ENCODE measurements at places on chromosomes 3 and 15.

DNA sequence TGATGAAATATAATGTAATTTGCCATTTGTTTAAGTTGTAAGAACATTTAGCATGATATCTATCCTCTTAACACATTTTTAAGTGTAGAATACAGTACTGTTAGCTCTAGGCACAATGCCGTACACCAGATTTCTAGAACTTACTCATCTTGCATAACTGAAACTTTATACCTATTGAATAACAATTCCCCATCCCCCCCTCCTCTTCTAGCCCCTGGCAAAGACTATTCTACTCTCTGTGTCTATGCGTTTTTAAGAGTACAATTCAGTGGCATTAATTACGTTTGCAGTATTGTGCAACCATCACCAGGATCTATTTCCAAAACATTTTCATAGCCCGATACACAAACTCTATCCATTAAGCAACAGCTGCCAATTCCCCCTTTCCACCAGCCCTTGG, 261.7 kb downstream of the PLOD2 start:
- no peak for DNase-seq

DNA sequence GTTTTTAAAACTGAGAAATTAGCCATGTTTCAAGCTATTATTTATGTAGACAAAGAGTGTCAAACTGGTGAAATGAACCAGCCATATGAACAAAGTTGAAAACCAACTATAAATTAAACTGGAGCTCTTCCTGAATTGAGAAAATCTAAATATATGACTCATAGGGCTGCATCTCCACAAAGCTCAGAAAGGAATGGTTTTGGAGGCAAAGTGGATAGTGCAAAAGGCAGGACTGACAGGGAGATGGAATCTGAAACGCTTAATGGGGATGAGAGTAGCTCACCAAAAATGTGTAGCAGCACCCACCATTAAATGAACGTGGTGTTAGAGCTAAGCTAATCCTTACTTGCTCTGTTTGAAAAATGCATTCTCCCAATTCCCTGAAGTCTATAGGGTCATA, 1066.0 kb downstream of the AGBL1 start:
- DNase-seq: no peak

- no peak for DNase-seq
Measured at GRCh38 chr15:62742409-62743171, 300.0 kb upstream of the TPM1 start.

GRCh38 chr3:133674290-133674919, 12.7 kb upstream of the TOPBP1 start:
- no peak for DNase-seq

DNA sequence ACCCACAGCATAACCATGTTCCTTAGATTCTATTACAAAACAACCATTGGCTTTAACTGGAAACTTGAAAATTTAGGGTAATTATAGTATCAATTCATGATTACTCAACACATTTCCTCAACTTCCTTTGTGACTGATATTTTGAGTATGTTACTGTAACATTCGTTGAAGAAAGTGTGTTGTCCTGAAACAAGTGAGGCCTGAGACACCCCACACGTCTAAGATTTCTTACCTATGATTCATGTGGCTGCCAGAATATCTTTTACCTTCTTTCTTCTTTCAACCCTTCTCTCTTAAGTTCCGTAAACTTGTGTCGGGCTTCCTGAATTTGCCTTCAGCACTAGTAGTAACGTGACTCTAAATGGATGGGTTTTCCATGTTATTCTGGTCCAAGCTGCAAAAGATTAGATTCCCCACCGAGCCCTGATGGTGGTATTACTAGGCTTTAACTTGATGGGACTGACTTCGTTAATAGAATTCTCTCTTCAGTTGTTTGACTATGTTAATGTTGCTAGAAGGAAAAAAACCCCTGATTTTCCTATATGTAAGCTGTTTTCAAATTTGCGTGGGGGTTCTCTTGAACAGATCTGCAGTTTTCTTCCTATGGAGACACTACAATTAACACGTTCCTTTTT, 296.0 kb upstream of the ICE2 start:
- no peak for DNase-seq

DNA sequence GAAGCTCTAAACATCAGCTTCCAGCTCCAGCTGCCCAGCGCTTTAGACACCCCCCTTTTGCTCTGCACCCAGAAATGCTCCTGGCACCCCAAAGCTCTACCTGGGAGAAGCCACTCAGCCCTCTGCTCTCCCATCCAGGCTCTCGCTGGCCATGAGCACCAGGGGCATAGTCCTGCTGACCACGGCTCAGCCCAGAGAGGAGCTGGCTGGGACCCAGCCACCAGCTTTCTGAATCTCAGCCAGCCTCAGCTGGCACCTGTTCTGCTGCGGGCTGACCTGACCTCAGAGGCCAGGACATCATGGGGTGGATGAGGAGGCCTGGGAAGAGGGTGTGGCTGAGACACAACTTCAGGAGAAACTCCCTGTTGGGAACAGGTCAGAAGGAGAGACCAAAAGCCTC, 8.6 kb downstream of the NTRK3 start:
- DNase-seq: no peak

DNA sequence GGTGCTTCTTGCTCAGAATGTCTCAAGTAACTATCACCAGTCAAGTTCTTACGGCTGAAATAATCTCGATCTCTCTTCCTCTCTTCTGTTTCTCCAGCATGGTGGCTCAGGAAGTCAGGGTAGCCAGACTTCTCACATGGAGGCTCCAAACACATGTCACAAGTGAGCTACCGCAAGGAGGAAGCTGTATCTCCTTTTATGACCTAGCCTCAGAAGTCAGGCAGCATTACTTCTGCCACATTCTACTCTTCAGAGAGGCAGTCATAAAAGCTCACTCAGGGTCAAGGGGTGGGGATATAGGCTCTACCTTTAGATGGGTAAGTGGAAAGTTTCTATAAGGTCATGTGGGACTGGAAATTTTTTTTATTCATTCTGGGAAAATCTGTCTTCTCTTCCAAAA, 86.6 kb upstream of the NEO1 start:
- DNase-seq: no peak

GRCh38 chr15:69586721-69587120, 134.1 kb downstream of the RPLP1 start:
- DNase-seq: no peak

- DNase-seq: no peak
Measured at GRCh38 chr3:50521572-50521971, 18.1 kb upstream of the CACNA2D2 start.

- DNase-seq: no peak
Measured at GRCh38 chr3:80688814-80689213, 921.0 kb upstream of the ROBO1 start.

GRCh38 chr3:151218136-151218535, 15.1 kb upstream of the GPR171 start:
- DNase-seq: no peak

GRCh38 chr3:166993015-166993630, 387.0 kb downstream of the ZBBX start:
- no peak for DNase-seq

DNA sequence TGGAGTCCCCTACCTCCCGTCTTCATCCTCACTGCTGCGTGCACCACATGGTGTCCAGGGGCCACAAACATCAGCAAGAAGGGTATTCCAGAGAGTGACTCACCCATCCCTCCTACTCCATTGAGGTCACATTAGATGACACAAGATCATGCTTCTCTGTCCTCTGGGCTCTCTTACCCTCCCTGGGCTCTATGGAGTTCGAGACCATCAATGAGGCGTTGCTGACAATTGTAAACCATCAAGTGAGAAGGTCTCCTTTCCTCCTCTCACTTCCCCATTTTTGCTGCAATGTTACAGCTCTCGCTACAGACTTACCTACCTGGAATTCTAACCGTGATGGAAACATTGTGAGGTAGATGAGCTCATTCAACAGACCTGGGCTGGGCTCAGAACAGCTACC, 51.7 kb downstream of the HMCES start:
- no peak for DNase-seq

GRCh38 chr3:187750006-187750512, 4.8 kb upstream of the BCL6 start:
- no peak for DNase-seq

DNA sequence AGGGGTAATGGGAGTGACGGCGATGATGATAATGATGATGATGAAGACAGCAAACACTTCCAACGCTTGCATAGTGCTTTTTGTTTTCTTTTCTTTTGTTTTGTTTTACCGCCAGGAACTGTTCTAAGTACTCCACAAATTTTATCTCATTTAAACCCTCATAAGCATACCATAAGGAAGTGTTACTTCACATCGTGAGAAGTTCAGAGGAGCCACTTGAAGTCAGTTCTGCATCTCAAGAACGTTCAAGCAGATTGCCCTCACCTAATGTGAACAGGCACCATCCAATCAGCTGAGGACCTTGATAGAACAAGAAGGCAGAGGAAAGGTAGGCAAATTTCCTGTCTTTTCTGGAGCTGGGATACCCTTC, 104.1 kb downstream of the LSM3 start:
- DNase-seq: no peak

- no peak for DNase-seq
Measured at GRCh38 chr3:17243621-17244020, 358.9 kb downstream of the PLCL2 start.

GRCh38 chr15:77870195-77871065, 207.1 kb downstream of the TBC1D2B start:
- DNase-seq: no peak

DNA sequence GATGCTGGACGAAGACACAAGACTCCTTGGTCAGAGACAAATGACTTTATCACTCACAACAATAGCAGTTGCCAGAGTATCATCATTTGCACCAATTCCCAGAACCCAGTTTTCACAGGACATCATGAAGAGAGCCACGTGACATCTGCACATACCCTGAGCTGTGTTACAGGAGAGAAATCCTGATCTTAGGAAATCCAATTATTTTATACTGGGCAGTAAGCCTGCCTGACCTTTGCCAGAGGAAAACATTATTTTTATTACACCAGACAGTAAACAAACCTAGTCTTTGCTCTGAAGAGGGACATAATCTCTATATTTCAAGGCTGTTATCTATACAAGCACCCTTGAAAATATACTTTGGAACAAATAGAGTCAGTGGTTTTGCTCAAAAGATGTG, 77.4 kb downstream of the ZBBX start:
- DNase-seq: no peak

GRCh38 chr15:71748293-71748718, 62.0 kb upstream of the NR2E3 start:
- no peak for DNase-seq

- DNase-seq: no peak
Measured at GRCh38 chr3:183491109-183491922, 62.9 kb upstream of the MCF2L2 start.

DNA sequence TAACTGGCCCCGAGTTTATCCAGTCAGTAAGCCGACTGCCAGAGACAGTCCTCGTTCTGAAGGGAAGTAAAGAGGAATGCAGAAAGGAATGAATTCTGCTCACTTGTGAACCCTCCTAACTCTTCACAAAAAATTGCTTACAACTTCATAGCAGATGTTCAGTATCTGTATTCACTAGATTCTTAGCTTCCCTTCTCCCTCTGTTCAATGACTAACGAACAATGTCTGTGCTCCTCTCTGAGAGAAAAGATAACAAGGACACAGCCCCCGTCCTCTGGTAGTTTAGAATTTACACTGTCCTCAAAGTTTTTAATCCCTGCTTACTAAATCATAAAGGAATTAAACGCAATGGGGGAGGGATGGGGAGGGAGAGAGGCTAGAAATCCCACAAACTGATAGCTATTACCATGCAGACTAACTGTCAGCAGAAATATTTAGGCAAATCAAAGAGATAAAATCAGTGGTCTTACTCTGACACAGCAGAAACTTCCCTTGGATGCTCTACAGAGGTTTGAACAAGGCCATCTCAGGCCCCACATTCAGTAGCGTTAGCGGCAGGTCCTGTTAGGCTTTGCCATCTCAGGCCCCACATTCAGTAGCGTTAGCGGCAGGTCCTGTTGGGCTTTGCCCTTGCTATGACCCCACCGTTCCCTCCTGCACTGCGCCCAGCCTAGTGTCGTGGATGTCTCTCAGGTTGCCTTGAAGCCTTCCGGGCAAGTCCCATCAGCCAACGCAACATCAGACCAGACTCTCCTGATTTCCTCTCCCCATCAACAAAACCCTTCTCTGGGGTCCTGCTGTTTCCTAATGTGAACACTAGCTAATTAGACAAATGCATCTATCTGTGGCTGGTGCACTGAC, 23.4 kb downstream of the NRROS start:
- DNase-seq: no peak

Measured in CD8-positive, alpha-beta memory T cell (primary cell).